Hepatocyte (in vitro differentiated cells): ENCODE measurements at places on chromosomes 11 and 22.

DNA sequence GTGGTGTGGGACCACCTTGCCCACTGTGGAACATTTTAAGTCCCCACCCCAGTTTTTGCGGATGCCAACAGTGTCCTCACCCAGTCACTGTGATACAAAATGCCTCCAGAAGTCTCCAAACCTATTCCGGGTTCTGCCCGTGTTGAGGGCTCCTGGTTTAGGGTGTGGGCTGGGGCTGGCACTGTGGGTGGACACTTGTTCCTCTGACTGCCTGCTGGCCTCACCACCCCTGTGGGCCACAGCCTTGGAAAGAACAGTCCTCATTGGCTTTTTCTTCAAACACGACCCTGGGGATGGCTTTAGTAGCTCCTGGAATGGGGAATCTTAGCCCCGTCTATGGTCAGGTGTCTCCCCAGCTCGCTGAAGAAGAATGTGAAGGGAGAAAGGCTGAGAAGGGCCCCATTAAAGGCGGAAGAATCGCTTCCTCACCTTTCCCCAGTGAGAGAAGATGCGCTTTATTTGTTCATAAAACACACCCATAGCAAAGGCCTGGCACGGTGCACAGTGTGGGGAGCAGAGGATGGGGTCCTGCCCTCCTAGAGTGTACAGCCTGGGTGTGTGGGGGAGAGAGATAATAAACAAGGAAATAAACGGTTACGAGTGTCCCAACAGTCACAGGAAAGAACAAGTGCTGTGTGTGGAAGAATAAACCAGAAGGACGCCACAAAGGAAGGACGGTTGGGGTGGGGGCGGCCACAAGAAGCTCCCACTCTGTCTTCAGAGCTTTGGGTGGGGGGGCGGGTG is 91.6 kb upstream of the SLC22A12 start:
- DNase-seq, result no peak

- no peak for DNase-seq
These were observed 1.7 kb upstream of the NUDT8 start for GRCh38 chr11:67631411-67631810.

DNA sequence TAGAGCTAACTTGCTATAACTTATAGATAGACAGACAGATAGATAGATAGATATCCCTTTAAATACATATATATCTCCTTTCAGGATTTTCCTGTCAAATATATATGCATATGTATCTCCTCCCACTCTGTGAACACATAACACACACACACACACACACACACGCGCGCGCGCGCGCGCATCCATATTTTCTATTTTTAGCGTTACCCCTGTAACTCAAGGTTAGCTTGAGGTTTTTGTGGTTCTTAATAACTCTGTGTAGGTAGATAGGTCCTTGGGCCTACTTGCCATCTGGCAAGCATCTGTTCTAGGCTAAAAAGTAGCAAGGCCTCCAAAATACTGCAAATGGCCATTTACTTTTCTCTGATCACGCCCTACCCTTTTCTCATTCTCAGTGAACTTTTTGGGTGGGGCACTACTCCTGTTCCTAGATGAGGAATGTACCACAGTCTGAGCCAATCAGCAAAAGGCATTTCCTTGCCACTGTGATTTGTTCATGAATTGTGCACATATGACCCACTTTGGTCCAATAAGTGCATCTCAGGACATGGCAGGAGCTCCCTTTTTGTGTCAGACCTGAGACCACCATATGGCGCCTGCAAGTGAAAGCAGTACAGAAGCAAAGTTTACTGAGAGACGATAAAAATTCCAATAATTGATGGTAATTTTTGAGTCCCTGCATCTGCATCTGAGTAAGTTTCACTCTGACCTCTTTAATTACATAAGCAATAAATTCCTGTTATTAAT is 740.5 kb upstream of the API5 start:
- no peak for DNase-seq

DNA sequence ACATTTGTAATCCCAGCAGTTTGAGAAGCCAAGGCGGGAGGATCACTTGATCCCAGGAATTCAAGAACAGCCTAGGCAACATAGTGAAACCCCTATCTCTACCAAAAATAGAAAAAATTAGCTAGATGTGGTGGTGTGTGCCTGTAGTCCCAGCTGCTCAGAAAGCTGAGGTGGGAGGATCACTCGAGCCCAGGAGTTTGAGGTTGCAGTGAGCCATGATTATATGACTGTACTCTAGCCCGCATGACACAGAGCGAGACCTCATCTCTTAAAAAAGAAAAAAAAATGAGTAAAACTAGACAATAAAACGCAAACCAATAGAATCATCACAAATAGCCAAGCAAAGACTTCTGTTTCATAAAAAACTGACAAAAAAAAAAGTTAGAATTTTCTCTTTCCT is 21.8 kb downstream of the NUCB2 start:
- DNase-seq, result no peak

GRCh38 chr11:112514011-112514740 is 253.5 kb upstream of the PLET1 start:
- no peak for DNase-seq

DNA sequence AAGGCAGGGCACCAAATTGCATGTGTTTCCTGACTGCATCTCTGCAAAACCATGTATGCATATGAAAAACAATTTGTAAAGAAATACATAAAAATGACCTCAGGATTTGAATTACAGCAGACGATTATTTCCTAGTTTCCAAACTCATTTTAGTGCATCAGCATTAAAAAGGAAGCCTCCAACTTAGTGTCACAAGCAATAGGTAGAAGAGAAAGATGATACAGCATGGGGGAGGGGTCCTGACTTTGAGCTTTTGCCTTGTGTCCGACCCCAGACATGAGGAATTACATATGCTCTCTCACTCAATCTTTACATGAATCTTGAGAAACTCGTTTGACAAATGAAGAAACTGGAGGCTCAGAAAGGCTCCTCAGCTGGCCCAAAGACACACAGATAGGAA is 294.6 kb upstream of the NARS2 start:
- DNase-seq, result no peak

DNA sequence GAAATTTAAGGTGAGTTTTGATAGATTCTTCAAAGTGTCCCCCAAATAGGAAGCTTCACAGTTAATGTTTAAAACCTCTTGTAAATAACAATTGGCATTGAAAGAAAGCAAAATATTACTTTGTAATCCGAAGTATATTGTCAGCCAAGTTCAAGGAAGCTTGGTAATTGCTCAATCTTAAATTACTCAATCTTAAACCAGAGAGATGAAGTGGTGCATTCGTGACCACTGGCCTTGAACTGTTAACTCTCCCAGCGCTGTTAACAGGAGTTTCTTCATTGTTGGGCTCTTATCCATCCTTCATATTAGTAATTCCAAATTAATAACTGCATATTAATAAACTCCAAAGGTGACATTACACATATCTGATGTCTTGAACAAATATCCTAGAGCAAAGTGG is 20.6 kb upstream of the FDX1 start:
- no peak for DNase-seq

DNA sequence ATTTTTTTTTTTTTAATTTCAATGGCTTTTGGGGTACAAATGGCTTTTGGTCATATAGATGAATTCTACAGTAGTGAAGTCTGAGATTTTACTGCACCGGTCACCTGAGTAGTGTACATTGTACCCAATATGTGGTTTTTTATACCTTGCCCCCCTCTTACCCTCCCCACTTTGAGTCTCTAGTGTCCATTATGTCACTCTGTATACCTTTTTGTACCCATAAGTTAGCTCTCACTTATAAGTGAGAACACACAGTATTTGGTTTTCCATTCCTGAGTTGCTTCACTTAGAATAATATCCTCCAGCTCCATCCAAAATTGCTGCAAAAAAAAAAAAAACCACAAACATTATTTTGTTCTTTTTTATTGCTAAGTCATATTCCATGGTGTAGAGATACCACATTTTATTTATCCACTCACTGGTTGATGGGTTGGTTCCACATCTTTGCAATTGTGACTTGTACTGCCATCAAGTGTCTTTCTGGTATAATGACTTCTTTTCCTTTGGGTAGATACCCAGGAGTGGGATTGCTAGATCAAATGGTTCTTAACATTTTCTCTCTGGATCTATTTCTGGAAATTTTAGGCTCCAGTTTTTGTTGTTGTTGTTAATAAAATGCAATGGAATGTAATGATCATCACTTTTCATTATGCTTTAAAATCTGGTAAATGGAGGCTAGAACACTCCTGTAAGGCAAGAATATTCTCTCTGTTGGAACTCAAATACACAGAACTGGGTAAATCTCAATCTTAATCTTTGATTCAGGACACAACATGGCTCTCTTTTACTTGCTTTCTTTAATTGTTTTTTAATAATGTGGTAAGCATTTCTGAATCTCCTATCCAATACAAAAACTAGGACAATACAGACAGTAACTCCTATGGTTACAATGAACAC is 10.3 kb downstream of the NEAT1 start:
- DNase-seq, result no peak
